Mesendoderm (in vitro differentiated cells): ENCODE measurements at places on chromosomes 16 and 17.

DNA sequence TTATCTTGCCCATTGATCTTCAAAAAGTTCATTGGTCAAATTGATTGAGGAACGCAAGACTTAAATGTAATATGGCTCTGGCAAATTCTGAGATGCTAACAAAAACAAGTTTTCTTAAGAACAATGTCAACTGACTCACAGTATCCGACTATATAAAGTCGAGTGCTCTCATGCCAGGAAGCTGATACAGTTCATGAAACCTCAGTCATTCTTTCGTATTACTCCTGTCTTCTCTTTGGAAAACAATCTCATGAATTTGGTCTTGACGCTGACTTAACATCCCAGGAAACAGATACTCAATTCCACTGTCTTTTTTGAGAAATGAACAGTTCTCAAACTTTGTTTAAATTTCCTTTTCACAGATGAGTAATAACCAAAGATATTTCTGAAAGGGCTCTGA lies 704.9 kb downstream of the MAF start:
- no peaks in the 10 kb centered on the region for H3K4me1 ChIP-seq
- no peaks in the 10 kb centered on the region for H3K36me3 ChIP-seq
- H3K4me3 ChIP-seq: no peak overlapping the region

DNA sequence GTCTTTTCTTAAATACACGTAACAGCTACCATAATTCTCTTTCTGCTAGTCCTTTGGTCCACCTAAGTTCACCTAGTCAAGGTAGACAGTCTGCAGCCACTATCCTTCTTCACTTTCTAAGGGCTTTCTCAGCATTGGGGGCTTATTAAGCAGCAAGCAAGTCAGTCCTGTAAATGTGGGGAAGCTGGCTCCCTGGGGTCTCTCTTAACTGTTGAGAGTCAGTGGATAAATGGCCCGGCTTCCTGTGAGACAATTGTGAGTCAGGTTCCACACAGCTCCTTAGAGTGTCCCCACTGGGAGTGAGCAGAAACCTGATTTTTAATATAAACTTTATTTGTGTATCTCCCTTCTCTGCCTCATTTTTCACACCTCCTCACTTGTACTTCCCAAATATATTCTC lies 132.1 kb downstream of the CDH13 start:
- DNase-seq: peak; percentile 23
- H3K27me3 ChIP-seq: no peaks in the 10 kb centered on the region
- no peak overlapping the region for H3K27ac ChIP-seq
- H3K4me3 ChIP-seq: no peak overlapping the region

DNA sequence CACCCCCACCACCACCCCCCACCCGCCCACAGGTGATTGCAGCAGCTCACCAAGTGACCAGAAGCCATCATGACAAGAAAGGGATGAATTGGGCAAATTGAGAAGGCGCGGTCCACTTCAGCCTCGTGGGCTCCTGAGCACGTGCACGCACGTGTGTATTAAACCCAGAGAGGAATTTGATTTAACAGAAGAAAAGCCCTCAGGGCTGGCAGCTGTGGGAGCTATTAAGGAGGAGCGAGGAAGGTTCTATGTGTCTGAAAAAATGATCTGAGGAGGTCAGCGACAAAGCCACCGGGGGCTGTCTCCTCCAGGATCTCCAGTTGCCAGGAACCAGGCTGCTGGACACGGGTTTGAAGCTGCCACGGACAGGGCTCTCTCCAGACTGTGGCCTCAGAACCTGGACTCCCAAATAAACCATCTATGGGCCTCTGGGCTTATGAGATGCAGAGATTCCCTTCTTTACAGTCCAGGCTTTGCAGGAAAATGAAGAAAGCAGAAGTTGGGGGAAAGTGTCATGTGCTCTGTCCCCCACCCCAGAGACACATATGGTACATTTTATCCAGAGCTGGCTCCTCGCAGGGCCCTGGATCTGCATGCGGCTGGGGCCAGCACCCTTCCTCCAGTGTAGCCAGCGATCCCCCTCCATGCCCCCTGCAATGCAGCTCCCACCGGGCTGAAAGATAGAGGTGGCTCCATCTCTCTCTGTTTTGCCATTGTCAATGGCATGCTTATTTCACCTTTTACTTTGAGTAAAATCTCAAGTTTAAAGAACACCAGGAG lies 219.7 kb upstream of the RPL38 start:
- H3K36me3 ChIP-seq: no peaks in the 10 kb centered on the region
- DNase-seq: no peak
- H3K4me1 ChIP-seq: no peaks in the 10 kb centered on the region
- H3K4me3 ChIP-seq: no peak overlapping the region

- H3K4me3 ChIP-seq: no peak overlapping the region
- H3K27me3 ChIP-seq: no peaks in the 10 kb centered on the region
- no peak for DNase-seq
- no peaks in the 10 kb centered on the region for H3K4me1 ChIP-seq
- H3K27ac ChIP-seq: no peak overlapping the region
These were observed 7.0 kb upstream of the SLFN5 start for GRCh38 chr17:35235917-35236316.

DNA sequence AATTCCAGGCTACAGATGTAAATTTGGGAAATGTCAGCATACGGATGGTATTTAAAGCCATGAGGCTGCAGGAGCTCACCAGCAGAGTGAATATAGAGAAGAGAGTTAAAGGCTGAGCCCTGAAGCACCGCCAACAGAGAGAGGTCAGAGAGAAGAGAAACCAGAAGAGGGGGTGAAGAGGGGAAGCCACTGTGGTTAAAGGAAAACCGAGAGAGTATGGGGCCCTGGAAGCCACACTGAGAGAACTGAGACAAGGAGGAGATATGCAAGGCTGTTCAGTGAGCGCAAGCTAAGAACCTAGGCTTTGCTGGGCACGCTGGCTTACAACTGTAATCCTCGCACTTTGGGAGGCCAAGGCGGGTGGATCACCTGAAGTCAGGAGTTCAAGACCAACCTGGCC lies 24.6 kb downstream of the COPRS start:
- DNase-seq: no peak
- H3K4me3 ChIP-seq: no peak overlapping the region

- no peaks in the 10 kb centered on the region for H3K36me3 ChIP-seq
- H3K27me3 ChIP-seq: no peaks in the 10 kb centered on the region
- no peak for DNase-seq
- H3K27ac ChIP-seq: no peak overlapping the region
- peaks cover 2% of the 10 kb centered on the region for H3K4me1 ChIP-seq
These were observed 47.7 kb upstream of the TNRC6A start for GRCh38 chr16:24681793-24682192.

DNA sequence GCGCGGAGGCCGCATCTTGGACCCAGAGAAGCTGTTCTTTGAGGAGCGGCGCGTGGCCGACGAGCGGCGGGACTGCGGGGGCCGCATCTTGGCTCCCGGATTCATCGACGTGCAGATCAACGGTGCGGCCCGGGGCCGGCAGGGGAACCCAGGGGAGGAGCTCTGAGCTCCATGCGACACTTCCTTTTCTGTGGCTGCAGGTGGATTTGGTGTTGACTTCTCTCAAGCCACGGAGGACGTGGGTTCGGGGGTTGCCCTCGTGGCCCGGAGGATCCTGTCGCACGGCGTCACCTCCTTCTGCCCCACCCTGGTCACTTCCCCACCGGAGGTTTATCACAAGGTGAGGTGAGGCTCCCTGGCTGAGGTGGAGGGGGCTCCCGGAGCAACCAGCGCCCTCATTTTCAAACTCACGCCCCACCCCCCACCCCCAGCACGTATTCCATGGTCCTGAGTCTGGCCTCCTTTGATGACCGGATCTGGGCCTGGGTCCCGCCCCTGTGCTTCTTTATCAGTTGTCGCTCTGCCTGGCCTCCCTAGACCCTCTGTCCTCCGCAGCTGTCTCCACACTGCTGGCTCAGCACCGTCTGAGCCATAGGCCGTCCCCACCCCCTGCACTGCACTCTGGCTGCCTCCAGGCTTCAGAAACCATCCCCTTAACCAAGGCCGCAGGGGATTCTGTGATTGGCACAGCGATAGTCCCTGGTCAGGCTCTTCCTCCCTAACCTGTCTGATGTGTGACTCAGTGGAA lies 787 bp downstream of the AMDHD2 start:
- peak overlapping the region; percentile 65 for H3K4me3 ChIP-seq
- H3K27ac ChIP-seq: no peak overlapping the region
- no peaks in the 10 kb centered on the region for H3K27me3 ChIP-seq
- no peaks in the 10 kb centered on the region for H3K36me3 ChIP-seq

GRCh38 chr17:12027658-12028057 lies 7.0 kb downstream of the MAP2K4 start:
- no peak overlapping the region for H3K27ac ChIP-seq
- no peak overlapping the region for H3K4me3 ChIP-seq
- H3K4me1 ChIP-seq: no peaks in the 10 kb centered on the region
- no peak for DNase-seq
- no peaks in the 10 kb centered on the region for H3K27me3 ChIP-seq

DNA sequence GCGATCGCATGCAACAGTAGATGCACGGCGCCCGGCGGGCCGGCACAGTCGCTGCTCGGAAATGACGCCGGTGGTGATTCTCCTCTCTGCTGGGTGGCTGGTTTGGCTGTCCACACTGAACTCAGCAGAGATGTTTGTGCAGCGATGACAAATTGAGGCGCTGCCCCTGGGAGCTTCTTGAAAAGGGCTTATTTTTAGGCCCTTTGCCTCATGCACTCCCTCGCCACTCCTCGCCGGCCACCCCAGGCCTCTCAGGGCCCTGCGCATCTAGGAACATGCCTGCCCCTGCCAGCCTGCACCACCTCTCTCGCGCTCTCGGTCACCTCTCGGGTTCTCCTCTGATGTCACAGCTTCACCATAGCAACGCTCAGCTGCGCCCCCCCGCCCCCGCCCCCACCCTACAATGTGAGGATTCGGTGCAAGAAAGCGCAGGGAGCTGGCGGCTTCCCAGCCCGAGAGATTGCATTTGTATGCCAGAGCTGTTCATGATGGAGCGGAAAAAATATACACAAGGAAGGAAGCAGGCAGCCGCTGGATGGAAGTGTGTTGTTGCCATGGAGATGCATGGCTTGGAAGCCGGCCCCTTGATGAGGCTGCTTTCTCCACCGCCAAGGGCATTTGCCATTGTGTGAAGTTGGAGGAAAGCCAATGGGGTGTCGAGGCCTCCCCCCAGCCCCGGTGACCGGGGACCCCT lies 81.3 kb upstream of the PLCG2 start:
- H3K4me1 ChIP-seq: no peaks in the 10 kb centered on the region
- H3K36me3 ChIP-seq: peaks cover 5% of the 10 kb centered on the region
- H3K27ac ChIP-seq: no peak overlapping the region
- no peaks in the 10 kb centered on the region for H3K27me3 ChIP-seq
- H3K4me3 ChIP-seq: no peak overlapping the region
- DNase-seq: no peak

DNA sequence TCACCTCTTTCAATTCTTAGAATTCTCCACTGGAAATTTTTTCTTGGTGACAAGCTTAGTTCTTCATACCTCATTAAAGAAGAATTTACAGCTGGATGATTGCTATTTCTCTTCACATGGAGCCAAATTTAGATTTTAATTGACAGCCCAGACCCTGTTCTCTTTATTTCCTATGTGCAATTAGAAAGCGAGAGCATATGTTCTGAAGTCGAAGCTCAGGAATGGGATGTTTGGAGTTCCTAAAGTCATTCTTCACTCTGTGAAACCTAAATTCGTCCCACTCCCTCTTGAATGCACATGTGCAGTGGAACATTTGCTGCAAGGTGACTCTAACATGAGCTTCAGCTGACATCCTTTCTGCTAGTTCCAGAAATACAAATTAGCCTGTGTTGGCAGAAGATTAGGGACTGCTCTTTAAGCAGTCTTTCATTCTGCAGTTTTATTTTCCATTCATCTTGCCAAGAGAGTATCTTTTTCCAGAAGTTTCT lies 129.3 kb upstream of the KCNJ16 start:
- no peaks in the 10 kb centered on the region for H3K27me3 ChIP-seq
- no peaks in the 10 kb centered on the region for H3K4me1 ChIP-seq
- no peak overlapping the region for H3K27ac ChIP-seq
- no peak for DNase-seq

GRCh38 chr16:81220349-81220748 lies 18.1 kb upstream of the BCO1 start:
- H3K36me3 ChIP-seq: no peaks in the 10 kb centered on the region
- no peak for DNase-seq
- no peaks in the 10 kb centered on the region for H3K27me3 ChIP-seq
- H3K4me3 ChIP-seq: no peak overlapping the region
- H3K4me1 ChIP-seq: no peaks in the 10 kb centered on the region
- no peak overlapping the region for H3K27ac ChIP-seq

DNA sequence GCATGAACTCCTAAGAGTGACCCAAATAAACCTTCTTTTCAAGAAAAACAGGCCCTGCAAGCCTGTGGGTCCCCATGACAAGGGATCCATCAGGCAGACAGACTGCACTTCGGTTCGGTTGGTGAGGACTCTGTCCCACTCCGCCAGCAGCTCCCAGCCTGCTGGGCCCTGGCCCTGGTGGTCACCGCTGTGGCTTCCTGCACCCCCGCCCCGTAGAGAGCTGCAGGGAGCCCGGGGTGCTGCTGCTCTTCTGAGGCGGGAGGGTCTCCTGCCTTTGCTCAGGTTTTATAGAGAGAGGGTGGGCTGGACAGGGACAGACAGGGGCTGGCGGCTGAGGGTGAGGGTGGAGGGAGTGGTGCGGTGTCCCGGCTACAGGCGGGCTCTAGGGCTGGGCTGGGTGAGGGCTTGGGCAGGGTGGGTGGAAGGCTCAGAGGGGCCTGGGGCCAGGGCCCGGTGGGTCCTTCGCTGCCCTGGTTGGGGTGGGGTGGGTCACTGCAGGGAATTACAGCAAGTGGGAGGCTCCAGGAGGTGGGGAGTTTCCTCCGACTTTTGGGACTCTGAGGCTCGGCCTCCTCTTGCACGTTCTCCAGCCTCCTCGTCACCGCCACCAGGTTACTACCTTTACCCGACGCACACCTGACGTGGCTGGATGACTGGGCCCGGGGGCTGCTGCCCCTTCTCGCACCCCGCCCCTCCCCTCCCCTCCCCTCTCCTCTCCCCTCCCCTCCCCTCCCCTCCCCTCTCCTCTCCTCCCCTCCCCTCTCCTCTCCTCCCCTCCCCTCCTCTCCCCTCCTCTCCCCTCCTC lies 90.2 kb upstream of the CBX4 start:
- no peak for DNase-seq
- no peak overlapping the region for H3K27ac ChIP-seq
- no peak overlapping the region for H3K4me3 ChIP-seq

- H3K27ac ChIP-seq: no peak overlapping the region
- no peaks in the 10 kb centered on the region for H3K36me3 ChIP-seq
- H3K4me3 ChIP-seq: no peak overlapping the region
These were observed 11.2 kb downstream of the CDRT15 start for GRCh38 chr17:14225254-14225980.
